ENCODE measurements at places on chromosomes 12 and 14.

DNA sequence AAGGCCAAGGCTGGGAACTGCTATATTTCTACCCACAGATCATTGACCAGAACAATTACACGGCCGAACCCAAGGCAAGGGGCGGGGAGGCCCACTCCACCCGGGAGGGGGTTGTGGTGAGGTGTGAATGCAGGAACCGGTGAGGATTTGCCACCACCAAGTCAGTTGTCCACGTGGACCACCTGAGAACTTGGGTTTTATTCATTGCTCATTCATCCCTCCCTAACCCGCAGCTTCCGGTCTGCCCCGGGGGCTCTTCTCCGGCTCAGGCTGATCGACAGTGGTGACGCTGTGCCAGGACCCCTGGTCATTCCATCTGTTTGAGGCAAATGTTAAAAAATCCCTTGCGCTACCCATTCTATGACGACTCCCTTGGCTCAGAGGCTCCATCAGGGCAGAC, 127.7 kb upstream of the RTL1 start:
- DNase-seq = no peak

- DNase-seq = no peak
Observed at GRCh38 chr12:28421374-28421773, 231.1 kb downstream of the CCDC91 start.

DNA sequence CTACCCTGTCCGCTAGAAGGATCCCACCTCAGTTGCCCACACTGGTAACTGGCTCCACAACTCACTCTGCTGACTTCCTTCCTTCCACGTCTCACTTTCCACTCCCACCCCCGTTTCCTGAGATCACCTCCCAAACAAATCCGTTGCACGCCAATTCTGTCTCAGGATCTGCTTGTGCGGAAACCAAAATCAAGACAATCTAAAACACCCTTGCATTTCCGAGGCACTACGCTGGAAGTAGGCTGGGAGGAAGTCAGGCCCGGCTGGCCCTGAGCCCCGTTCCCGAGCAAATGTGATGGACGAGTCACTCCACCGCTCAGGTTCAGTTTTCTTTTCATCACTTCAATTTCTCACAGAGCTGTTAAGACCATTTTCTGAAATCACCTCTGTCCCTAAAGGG, 23.1 kb downstream of the ABCB9 start:
- no peak for DNase-seq

GRCh38 chr12:132465269-132466190, 24.4 kb upstream of the FBRSL1 start:
- no peak for DNase-seq

DNA sequence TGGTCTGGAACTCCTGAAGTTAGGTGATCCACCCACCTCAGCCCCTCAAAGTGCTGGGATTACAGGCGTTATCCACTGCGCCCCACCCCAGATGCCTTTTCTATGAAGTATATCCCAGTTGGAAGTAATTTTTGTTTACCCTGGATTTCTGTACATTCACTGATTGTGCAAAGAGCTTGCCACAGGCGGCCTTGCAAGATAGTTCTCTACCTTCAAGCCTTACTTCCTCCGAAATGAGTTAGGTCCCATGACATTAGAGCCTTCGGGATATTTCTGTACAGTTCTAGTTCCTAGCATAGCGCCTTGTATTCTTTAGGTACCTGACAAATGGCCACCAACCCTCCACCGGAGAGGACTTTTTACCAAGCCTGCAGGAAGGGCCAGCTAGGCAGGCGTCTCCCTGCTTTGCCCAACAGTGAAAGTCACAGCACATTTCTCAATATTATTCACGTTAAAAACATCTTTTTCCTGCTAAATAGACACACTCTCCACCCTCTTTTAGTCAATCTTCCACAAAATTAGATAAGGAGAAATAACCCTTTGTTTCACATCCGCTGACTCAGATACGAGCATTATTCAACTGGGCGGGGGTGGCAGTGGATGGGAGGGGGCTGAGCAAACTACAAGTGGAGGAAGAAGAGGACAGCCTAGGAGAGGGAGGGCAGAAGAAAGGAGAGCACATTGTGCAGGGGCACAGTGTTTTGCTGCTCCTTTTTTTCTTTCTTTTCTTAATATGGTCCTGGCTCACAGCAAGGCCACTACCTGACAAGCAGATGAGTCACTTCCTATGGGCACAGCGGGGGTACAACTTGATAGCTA, 40.0 kb upstream of the CAPRIN2 start:
- no peak for DNase-seq

- no peak for DNase-seq
Observed at GRCh38 chr12:38932320-38932719, 26.9 kb upstream of the CPNE8 start.

- DNase-seq = no peak
Observed at GRCh38 chr12:88860851-88861250, 280.6 kb upstream of the KITLG start.

- DNase-seq = no peak
Observed at GRCh38 chr12:115541891-115542421, 735.5 kb downstream of the MED13L start.

DNA sequence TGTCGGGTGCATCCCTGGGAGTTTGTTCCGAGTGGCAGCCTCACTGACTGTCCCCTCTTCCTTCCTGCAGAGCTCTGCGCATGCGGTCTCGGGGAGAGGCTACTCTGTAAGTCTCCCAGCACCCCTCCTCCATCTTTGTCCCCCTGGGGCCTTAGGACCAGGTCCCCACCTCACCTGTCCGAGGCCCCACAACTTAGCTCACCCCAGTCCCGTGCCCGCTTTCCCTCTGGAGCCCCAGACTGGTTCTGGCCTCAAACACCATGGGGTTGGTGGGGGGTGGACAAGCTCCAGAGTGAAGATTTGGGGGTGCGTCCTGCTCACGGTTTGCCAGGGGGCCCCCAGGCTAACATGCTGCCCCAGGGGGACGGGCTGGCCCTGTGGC, 37.9 kb downstream of the FBRSL1 start:
- no peak for DNase-seq

DNA sequence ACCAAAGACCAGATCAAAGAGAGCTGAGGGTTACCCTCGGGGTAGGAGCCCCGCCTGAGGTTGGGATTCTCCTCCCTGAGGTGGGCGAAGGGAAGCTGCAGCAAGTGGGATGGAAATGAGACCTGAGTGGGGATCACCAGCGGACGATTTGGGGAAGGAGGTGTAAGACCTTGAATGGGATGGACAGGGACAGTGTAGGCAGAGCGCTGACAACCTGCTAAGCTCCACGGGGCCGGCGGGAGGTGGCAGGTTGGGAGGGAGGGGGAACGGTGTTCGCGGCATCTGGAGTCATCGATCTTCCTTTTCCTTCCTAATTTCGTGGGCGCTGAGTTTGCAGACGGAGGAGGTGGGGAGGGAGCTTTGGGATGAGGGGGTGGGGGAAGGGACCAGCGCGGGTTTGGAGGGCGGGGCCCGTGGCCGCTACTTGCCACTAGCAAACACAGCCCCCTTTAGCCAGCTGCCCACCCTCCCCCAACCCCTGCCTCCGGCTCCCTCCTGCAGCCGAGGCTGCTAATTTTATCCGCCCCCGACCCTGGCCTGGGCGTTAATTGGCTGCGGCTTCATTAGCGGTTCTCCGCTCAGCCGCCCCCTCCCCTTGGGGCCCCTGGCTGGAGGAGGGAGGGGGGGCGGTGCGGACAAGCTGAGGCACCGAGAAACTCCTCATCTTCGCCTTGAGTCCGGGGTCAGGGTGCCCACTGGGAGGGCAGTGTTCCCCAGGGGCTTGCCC, 2.8 kb upstream of the SHMT2 start:
- no peak for DNase-seq

Data from vagina (tissue), 2 donors.